ENCODE measurements at places on chromosomes 16 and 17. TPM values are rescaled to one million over a fixed set of nuclear protein-coding genes. Genes with fewer than 3 reads are reported as not detected.

Gene OR1D2
- total RNA-seq: not detected

Gene PYY
- total RNA-seq: not detected

Gene RCVRN
- total RNA-seq: 0.37 TPM

Gene EFCAB13
- 15.2 TPM for total RNA-seq

Gene KCNAB3
- total RNA-seq: 14.5 TPM

Gene KRTAP1-1
- total RNA-seq: not detected

Gene MEOX1
- total RNA-seq: 2.9 TPM

Gene GINS2
- 1.6 TPM for total RNA-seq

Gene UBALD1
- 30.7 TPM for total RNA-seq

Gene TBX21
- 11.0 TPM for total RNA-seq

Gene WWP2
- 67.6 TPM for total RNA-seq

Gene BCAS3
- total RNA-seq: 57.8 TPM

Gene EXOC3L1
- total RNA-seq: not detected

Gene KRTAP3-2
- total RNA-seq: not detected

Gene TBC1D3K
- not detected for total RNA-seq

Gene TBC1D3B
- total RNA-seq: 12.2 TPM

Gene IL21R
- total RNA-seq: 44.3 TPM

Gene CHRNB1
- 6.6 TPM for total RNA-seq

Gene DNAH3
- total RNA-seq: not detected

Gene SLC6A2
- total RNA-seq: not detected

Gene WIPI1
- total RNA-seq: 9.7 TPM

Gene TBC1D3E
- total RNA-seq: not detected

Gene MAZ
- total RNA-seq: 305 TPM

Gene OR1A1
- total RNA-seq: not detected

Gene PMFBP1
- total RNA-seq: 3.2 TPM

Gene UTS2R
- not detected for total RNA-seq

Gene IRF8
- 10.3 TPM for total RNA-seq

Gene WDR90
- total RNA-seq: 35.7 TPM
